Muscle of leg (tissue), 16 donors: ENCODE measurements at places on chromosomes 11 and 22. TPM values are rescaled to one million over a fixed set of nuclear protein-coding genes. Genes with fewer than 3 reads are reported as not detected.

The PES1 gene
- polyA plus RNA-seq = 51.5 TPM

The CCDC87 gene
- 0.11 TPM for polyA plus RNA-seq

The SHISAL1 gene
- 11.4 TPM for polyA plus RNA-seq

The MMP8 gene
- 0.24 TPM for polyA plus RNA-seq

The DNAJC24 gene
- polyA plus RNA-seq = 14.1 TPM

The DMC1 gene
- 5.0 TPM for polyA plus RNA-seq

The ARHGEF17 gene
- 39.1 TPM for polyA plus RNA-seq

The APOL5 gene
- polyA plus RNA-seq = 2.0 TPM

The PIK3C2A gene
- 18.6 TPM for polyA plus RNA-seq

The NLRP6 gene
- polyA plus RNA-seq = not detected

The TMEM191C gene
- polyA plus RNA-seq = 0.82 TPM

The GALNT18 gene
- 17.6 TPM for polyA plus RNA-seq

The RCOR2 gene
- 11.2 TPM for polyA plus RNA-seq

The BTG4 gene
- not detected for polyA plus RNA-seq

The C11orf42 gene
- 0.49 TPM for polyA plus RNA-seq

The PGGHG gene
- 13.9 TPM for polyA plus RNA-seq

GRCh38 chr11:125679397-125679796 is 1.2 kb downstream of the ACRV1 start:
- H3K27me3 ChIP-seq = no peaks in the 10 kb centered on the region
- no peak overlapping the region for H3K4me3 ChIP-seq
- no peak overlapping the region for H3K27ac ChIP-seq
- DNase-seq = no peak
- H3K36me3 ChIP-seq = peaks cover 9% of the 10 kb centered on the region
- H3K4me1 ChIP-seq = no peaks in the 10 kb centered on the region

- H3K27ac ChIP-seq = no peak overlapping the region
- DNase-seq = no peak
- H3K4me1 ChIP-seq = no peaks in the 10 kb centered on the region
Measured at GRCh38 chr11:106286881-106287504, 209.5 kb downstream of the AASDHPPT start.

DNA sequence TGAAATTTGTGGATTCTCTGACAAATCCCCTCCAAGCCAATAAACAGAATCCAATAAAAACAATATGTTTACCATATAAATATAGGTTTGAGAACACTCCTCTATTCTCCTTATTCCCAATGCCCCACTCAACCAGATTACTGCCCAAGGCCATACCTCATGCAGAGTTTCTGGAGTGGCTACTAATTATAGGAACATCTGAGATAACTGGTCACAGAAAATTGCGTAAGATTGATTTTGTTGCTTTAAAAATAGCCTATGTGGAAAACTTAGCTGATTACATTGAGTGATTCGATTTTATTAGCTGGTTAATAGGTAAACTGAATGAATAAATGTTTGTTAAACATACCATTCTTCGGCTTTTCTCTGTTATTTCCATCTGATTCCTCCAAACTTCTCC is 48.0 kb downstream of the ME3 start:
- H3K27me3 ChIP-seq = no peaks in the 10 kb centered on the region
- DNase-seq = no peak
- no peaks in the 10 kb centered on the region for H3K36me3 ChIP-seq
- H3K4me3 ChIP-seq = no peak overlapping the region
- peaks cover 19% of the 10 kb centered on the region for H3K4me1 ChIP-seq

GRCh38 chr11:11291041-11292015 is 61.7 kb downstream of the CSNK2A3 start:
- H3K4me3 ChIP-seq = no peak overlapping the region
- no peaks in the 10 kb centered on the region for H3K36me3 ChIP-seq
- peaks cover 2% of the 10 kb centered on the region for H3K27me3 ChIP-seq
- no peak for DNase-seq

DNA sequence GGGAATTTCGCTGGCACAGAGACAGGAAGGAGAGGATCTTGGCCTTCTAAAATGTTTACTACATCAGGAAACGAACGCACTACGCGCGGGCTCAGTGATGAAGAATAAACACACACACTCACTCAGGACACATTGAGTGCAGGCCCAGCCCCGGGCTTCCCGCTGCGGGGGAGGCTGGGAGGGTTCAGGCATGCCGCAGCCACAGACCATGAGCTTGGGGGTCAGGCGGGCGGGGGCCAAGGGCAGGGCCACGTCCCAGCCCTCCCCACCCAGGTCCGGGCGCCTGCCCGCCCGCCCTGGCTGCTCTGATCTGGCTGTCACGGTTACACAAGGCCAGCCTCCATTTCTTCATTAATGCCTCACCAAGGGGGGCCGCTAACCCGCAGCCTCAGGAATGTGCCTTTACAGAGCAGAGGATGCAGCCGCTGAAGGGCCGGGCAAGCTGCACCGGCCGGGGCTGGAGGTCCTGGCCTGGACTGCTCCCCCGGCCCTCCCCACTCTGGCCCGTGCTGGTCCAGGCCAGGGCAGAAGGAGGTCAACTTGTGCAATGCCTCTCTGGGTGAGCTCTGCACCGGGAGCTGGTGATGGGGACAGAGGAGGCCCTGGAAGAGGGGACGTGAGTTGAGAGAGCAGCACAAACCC is 41.7 kb downstream of the IGF2 start:
- H3K36me3 ChIP-seq = no peaks in the 10 kb centered on the region
- H3K27me3 ChIP-seq = no peaks in the 10 kb centered on the region
- DNase-seq = peak; percentile 74
- no peak overlapping the region for H3K4me3 ChIP-seq
- H3K4me1 ChIP-seq = peaks cover 51% of the 10 kb centered on the region

DNA sequence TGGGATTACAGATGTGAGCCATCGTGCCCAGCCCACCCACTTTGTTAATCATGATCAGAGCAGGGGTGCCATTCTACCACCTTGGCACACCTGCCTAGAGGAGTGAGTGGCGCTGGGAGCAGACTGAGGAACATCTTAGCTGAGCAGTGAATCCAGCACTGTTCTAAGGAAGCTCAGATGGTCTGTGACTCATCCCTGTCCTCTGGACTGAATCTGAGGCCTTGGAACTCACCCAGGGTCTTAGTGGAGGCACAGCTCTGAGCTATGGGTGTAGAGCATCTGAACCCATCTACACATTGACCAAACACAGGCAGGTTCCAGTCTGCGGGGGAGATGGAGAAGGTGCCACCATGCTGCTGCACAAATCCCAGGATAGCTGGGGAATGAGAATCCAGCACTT is 14.9 kb downstream of the PGAP2 start:
- no peak overlapping the region for H3K27ac ChIP-seq
- peaks cover 37% of the 10 kb centered on the region for H3K36me3 ChIP-seq
- DNase-seq = no peak

DNA sequence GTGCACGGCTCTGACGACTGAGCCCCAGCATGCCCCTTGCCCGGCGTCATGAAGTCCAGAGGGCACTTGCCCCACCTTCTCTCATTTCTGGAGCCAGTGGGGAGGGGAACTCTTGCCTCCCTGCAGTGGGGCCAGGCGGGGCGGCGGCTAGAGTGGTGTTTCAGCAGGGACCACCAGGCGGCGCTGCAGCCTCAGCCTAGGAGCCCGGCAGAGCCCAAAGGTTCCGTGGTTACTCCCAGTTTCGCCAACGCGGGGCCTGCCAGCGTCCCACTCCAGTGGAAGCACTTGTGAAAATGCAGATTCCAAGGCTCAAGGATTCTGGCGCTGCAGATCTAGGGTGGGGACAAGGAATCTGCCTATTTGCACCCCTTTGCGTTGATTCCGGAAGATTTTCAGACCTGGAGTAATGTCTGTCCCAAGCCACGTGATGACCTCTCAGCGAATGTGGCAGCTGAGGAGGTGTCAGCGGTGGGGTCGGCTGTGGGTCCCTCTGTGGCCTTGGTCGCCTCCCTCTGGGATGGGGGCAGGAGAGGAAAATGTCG is 55.7 kb downstream of the CD82 start:
- H3K4me3 ChIP-seq = no peak overlapping the region
- H3K27me3 ChIP-seq = no peaks in the 10 kb centered on the region
- H3K4me1 ChIP-seq = peaks cover 49% of the 10 kb centered on the region
- H3K27ac ChIP-seq = no peak overlapping the region
- H3K36me3 ChIP-seq = peaks cover 15% of the 10 kb centered on the region

- no peak overlapping the region for H3K4me3 ChIP-seq
- DNase-seq = no peak
- H3K27ac ChIP-seq = no peak overlapping the region
- H3K27me3 ChIP-seq = peaks cover 51% of the 10 kb centered on the region
Measured at GRCh38 chr22:27386186-27386585, 415.4 kb downstream of the MN1 start.

DNA sequence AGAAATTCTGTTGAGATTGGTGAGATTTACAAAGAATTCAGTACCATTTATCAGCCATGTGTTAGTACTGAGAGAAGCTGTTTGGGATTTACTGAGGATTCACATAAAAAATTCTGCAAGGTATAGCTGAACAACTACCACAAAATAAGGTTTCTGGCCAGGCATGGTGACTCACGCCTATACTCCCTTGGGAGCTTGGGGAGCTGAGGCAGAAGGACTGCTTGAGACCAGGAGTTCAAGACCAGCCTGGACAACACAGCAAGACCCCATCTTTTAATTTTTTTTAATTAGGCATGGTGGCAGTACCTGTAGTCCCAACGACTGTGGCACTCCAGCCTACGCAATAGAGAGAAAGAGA is 86.7 kb downstream of the SIK3 start:
- no peak overlapping the region for H3K27ac ChIP-seq
- H3K27me3 ChIP-seq = no peaks in the 10 kb centered on the region
- no peak overlapping the region for H3K4me3 ChIP-seq
- no peaks in the 10 kb centered on the region for H3K4me1 ChIP-seq
- no peaks in the 10 kb centered on the region for H3K36me3 ChIP-seq
